Activated CD4-positive, alpha-beta T cell treated with anti-CD3 and anti-CD28 coated beads, Interleukin-2, Interleukin-6, amounts not matched to agents 100 ng/mL and 50 ng/mL, durations not matched to agents 16 hours and 8 hours (primary cell): ENCODE measurements at places on chromosomes 2 and 18.

- no peak for DNase-seq
Observed at GRCh38 chr18:13688191-13689136, 37.9 kb downstream of the FAM210A start.

DNA sequence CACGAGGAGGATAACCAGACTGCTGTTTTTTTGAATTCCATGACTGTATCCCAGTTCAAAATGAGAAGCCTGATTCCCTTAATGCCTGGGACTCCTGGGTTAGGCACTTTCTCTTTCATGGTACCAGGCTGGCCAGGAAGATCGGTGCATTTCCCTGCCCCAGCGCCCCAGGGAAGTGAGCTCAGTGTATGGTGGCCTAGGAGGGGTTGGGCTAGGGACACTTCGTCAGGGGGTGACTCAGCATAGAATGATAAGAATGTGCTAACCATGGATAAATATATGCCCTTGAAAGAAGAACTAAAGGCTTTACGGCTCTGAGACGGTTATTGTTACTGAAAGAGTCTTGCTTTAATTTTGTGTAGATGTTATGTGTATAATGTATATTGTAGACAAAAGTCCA, 27.5 kb upstream of the FAM237A start:
- no peak for DNase-seq

- no peak for DNase-seq
Observed at GRCh38 chr2:180133736-180134135, 126.6 kb upstream of the CWC22 start.

GRCh38 chr2:151619337-151619989, 114.8 kb downstream of the NEB start:
- DNase-seq, result no peak
